ENCODE measurements at places on chromosomes 12 and 14. TPM values are rescaled to one million over a fixed set of nuclear protein-coding genes. Genes with fewer than 3 reads are reported as not detected.

DNA sequence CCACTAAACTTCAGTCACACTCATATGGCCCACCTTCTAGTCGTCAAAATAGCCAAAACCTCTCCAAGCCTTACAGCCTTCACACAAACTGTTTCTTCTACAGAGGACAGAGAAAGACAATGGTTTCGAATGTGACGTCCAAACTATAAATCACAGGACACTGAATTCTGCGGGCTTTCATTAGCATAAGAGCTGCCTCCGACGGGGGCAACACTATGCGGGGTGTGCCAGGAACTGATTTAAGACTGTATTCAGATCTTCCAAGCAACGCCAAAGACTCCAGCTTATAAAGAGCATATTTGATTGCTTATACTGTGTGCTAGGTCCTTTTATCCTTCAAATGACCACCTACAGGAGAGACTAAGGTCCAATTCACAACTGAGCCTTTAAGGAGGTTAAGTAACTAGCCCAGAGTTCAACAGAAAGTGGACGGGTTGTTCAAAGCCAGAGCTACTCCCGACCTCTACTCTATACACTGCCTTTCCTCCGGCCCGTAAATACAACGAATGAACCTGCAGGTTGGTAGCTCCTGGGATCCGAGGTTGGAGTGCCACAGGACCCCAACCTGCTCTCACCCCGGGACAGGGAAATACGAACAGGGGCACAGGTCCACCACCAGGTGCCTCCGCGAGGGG lies 575 bp downstream of the L2HGDH start:
- DNase-seq = no peak

- no peak for DNase-seq
Measured at GRCh38 chr12:19402743-19403431, 36.4 kb upstream of the AEBP2 start.

GRCh38 chr14:74425525-74426201 lies 347 bp downstream of the SYNDIG1L start:
- no peak for DNase-seq

- DNase-seq = no peak
Measured at GRCh38 chr12:28925719-28926376, 223.2 kb upstream of the FAR2 start.

Gene DBX2
- total RNA-seq = not detected
